ENCODE measurements at places on chromosomes 7 and 10.

DNA sequence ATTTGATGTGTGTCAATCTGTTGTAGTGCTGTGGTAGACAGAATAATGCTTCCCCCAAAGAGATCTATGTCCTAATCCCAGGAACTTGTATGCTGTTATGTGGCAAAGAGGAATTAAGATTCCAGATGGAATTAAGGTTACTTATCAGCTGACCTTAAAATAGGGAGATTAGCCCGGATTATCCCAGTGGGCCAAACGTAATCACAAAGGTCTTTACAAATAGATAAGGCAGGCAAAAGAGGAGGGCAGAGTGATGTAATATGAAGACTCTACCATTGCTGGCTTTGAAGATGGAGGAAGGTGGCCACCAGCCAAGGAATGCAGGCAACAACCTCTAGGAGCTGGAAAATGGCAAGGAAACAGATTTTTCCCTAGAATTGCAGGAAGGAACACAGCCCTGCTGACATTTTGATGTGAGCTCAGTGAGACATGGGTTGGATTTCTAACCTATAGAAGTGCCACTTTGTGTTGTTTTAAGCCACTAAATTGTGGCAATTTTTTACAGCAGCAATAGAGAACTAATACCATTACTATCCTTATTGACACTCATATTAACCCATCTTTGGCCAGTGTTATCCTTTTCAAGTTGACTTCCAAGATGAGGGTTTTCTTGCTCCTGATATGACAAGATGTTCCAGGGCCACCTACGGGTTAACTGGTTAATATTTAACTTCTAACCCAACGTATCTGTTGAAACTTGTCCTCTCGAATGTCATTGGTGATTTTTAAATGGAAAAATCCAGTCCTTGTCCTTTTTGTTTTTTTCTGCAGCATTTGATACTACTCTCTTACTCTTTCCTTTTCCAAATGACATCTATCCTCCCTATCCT is 29.3 kb downstream of the CYCS start:
- no peak for DNase-seq

DNA sequence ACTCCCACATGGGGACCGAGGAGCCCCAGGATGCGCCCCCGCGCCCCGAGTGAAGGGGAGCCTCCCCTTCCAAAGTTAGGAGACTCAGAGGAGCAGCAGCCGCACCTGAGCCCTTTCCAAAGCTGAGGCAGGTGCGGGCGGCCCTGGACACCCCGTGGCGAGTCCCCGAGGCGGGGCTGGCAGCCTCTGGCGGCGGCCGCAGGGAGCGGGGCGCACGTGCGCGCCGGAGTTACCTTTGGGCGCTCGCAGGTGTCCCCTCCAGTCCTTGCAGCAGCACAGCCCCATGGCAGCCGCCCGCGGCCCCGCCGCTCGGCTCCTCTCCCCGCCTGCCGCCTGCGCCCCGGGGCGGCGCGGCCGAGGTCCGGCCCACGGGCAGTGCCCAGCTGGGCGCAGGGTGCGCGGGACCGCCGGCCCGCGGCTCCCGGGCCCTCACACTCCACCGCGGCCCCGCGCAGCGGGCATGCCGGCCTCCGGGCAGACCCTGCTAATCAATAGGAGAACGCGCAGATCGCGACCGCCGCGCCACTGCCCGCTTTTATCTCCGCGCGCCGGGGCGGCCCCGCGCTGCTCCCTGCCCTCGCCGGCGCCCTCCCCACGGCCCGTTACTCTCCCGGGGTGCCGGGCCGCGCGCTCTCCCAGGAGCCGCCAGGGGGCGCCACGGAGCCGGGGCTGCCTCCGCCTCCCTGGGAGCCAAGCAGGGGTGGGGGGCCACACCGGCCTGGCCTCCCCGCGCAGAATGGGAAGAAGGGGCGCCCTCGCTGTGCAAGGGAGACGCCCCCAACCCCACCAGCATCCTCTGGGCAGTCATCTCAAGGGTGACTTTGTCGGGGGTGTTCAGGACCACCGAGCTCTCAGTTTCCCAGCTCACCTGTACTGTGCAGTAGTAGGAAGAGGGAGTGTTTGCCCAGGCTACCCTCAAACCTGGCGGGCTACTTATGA is 80.8 kb downstream of the ARHGAP22 start:
- no peak for DNase-seq

DNA sequence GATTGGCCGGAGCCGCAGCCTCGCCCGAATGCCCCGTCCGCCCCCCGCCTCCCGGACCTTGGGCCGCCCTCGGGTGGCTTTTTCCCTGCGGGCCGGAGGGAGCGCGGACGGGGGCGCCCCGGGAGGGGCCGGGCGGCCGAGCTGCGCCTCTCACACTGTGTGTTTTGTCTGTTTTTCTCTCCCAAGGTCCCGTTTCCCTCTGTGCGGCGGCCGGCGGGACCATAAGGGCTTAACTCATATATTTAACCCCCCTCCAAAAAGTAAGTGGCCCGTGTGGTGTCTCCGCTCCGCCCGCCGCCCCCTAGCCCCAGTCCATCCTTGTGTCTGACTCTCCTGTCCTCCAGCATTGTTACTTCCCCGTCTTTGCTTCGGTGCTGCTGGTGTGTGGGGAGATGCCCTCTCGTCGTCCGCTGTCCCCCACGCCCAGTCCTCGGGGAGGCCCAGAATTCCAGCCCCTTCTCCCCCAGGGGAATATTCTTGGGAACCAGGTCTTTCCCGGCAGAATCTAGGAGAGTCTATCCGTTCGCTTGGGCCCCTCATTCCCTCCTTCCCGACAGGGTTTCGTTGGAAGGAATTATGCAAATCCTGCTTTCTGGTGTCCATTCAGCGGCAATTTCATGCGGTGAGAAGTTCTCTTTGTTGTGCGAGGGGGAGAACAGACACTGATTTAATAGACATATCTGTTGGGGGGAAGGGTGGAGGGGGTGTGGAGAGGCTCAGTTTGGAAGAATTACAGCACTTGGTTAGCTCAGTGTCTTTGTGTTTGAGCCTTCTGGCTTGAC is 1.3 kb downstream of the LCOR start:
- DNase-seq, result peak; percentile 2

GRCh38 chr7:83065714-83066113 is 97.0 kb downstream of the PCLO start:
- no peak for DNase-seq

DNA sequence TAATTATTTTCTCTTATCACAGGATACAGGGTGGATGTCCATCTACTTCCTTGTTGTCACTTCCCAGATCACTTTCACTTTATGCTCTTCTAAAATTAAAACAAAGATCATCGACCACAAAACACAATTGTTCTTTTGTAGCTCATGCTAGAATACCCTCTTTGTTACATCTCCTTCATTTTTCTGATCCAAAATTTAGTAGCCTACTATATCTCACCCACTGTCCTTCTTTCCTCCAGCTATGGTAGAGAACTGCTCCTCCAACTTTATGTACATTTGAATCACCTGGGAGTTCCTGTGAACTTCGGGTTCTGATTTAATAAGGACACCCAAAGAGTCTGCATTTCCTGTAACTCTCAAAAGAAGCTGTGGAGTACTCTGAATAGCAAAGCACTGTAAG is 1.2 kb upstream of the AHR start:
- no peak for DNase-seq

- no peak for DNase-seq
These were observed 72.6 kb upstream of the NANOS1 start for GRCh38 chr10:118956802-118957442.

- peak; percentile 39 for DNase-seq
These were observed 494 bp downstream of the REPIN1 start for GRCh38 chr7:150368884-150369747.

GRCh38 chr10:74681917-74682627 is 144.3 kb upstream of the KAT6B start:
- no peak for DNase-seq

Measured in activated CD4-positive, alpha-beta T cell treated with anti-CD3 and anti-CD28 coated beads for 24 hours (primary cell).